ENCODE measurements at places on chromosomes 11 and 22.
A peak's percentile ranks its signal among the peaks of the same experiment; 100 is the strongest.

GRCh38 chr11:36380296-36381014, 84.4 kb downstream of the PRR5L start:
- DNase-seq: no peak

GRCh38 chr11:61545921-61546320, 35.0 kb downstream of the SYT7 start:
- DNase-seq: no peak

- DNase-seq: peak; percentile 91
Measured at GRCh38 chr22:36331306-36331911, 56.4 kb downstream of the MYH9 start.

- peak; percentile 93 for DNase-seq
Measured at GRCh38 chr22:36329254-36330078, 58.3 kb downstream of the MYH9 start.

GRCh38 chr22:21712751-21713427, 22.7 kb downstream of the YPEL1 start:
- DNase-seq: peak; percentile 39

- no peak for DNase-seq
Measured at GRCh38 chr22:17829695-17830042, 55.4 kb upstream of the BID start.

DNA sequence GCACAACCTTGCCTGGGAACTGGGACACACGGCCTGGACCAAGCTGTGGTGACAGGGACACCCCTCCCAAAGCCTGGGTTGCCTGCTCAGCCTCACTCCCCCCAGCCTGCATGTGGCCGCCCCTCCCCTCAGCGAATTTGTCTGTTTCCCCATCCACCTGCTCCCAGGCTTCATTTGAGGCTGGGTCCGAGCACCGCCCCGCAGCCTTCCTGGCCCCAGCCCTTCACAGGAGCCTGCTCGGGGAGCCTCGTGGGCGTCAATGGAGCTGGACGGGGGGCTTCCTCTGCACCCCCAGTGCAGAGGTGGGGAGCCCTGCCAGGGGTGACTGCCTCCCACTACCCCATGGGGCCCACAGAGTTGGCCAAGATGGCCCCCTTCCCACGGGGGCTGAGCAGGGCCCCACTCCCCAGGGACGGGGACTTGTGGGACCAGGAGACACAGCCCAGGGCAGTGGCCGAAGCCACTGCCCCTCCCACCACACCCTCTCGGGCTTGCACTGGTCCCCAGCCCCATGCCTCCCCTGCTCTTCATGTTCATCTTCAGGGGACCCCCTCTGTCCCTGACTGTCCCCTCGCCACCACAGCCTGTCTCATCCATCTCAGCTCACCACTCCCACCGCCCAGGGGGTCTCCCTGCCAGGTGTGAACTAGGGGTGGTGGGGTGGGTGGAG, 91.7 kb downstream of the WNT7B start:
- DNase-seq: no peak

- no peak for DNase-seq
Measured at GRCh38 chr11:108624196-108624925, 30.8 kb upstream of the EXPH5 start.

- DNase-seq: no peak
Measured at GRCh38 chr11:96229354-96229977, 113.5 kb downstream of the MAML2 start.

- DNase-seq: no peak
Measured at GRCh38 chr22:22213231-22213630, 31.4 kb upstream of the VPREB1 start.

DNA sequence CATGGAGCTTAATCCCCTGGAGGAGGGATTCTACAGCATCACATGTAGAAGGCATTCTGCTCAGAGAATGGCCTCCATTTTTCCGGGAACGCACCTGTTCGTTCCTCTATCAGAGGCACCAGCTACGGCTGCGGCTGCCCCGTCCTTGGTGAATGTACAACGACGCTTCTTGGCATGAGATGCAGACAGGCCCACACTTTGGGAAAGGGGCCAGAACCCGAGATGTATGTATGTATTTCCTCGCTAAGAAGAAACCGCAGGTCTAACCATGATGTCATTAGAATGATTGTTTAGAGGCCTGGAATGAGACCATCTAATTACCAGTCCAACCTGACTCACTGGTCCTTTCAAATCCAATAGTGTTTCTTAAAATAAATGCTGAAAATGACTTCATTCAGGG, 1293.4 kb downstream of the TBC1D22A start:
- DNase-seq: no peak

- no peak for DNase-seq
Measured at GRCh38 chr22:21779444-21779843, 43.9 kb upstream of the YPEL1 start.

GRCh38 chr11:83158357-83158786, 1.4 kb downstream of the PCF11 start:
- DNase-seq: no peak

- DNase-seq: peak; percentile 69
Measured at GRCh38 chr11:12963792-12964536, 45.2 kb upstream of the RASSF10 start.

DNA sequence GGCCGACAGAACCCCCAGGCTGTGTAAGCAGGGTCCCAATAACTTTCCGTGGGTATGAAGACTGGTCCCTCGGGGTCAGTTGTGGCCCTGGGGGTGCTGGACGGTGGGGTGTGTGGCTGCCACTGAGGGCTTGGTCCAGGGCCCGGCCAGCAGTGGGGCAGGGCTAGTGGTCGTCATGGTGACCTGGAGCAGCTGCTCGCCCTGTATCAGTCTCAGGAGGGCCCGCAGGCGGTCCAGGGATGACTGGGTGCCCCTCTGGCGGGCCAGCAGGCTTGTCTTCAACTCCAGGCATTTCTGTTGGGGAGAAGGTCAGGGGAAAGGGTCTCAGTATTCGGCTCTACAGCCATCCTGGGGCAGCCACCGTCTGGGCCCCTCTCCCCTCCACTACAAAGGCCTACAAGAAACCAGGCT, 126.8 kb downstream of the PHF21B start:
- no peak for DNase-seq

- DNase-seq: peak; percentile 77
Measured at GRCh38 chr22:29478326-29479276, 1.4 kb upstream of the NEFH start.

GRCh38 chr11:46918788-46919513, 601 bp upstream of the LRP4 start:
- no peak for DNase-seq

DNA sequence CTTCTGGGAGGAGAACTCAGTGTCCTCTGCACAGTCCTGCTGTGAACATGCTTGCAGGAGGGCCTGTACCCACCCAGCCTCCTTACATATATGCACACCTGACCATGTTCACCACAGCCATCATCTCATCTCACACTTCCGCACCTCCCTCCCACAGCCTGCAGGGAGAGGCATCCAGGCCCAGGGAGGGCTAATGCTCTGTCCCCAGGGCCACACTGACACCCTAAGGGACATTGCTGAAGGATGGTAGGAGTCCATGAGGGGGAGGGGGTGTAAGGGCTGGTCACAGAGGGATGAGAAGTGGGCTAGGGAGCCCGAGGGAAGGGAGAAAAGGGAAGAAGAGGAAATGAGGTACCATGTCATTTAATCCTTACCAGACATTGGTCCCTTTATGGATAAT, 4.4 kb upstream of the KCNC1 start:
- no peak for DNase-seq

GRCh38 chr22:33803371-33804282, 116.6 kb downstream of the LARGE1 start:
- no peak for DNase-seq

DNA sequence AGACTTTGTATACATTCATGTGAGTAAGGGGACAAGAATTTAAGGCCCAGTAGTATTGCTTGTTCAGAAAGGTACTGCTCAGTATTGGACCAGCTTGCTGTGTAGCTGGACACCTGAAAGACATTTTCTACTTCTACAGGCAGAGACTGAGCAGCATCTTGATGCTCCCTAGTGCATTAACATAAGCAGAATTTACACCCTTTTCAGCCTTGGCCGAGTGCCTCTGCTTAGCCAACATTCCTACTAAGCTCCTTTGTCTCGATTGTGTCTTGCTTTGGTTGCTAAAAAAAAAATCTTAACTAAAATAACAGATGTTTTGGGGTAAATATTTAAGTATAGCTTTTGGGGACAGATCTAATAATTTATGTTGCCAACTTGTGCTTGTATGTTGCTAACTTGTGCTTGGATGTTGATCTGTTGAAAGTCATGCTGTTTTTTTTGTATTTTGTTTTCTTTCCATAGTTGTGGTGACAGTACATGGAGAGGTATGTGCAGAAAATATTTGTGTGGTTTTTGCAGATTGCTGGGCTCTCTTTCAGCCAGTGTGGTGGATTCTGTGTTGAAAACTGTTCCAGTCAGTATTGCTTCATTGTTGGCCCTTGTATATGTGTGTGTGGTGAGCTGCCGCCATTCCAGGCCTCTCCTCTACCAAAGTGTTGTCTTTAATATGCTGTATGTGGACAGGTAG, 3.7 kb downstream of the PTS start:
- DNase-seq: no peak

- DNase-seq: no peak
Measured at GRCh38 chr11:64107303-64107702, 58.6 kb downstream of the MACROD1 start.

DNA sequence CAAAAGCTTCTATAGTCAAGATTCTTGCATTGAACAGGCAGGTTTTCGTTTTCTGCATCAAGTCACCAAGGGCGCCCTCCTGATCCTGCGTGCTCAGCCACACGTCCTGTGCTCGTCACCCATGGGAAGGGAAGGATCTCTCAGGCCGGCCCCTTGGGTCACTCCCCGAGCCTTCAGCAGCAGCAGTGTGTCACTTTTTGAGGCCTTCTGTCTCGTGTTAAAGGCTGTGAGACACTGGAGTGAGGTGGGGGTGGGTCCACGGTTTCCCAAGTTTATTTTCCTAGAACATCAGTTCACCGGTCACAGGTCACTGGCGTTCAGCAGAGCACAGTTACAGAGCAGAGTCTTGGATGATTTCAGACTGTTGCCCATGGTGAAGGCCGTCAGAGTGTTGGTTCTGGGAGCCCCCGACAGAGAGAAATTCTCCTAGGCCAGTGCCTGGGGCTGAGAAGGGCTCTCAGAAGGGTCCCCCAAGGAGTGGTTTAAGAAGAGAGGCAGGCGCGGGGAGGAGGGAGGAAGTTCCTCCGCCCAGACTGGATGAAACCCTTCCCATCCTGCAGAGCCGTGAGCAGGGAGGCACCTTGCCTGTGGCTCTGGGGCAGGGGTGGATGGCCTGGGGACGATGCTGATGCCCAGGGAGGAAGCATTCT, 13.5 kb upstream of the ADORA2A start:
- no peak for DNase-seq

- DNase-seq: no peak
Measured at GRCh38 chr11:45158891-45159605, 12.6 kb downstream of the PRDM11 start.

GRCh38 chr22:43919106-43919973, 4.3 kb upstream of the PNPLA3 start:
- no peak for DNase-seq

- DNase-seq: no peak
Measured at GRCh38 chr11:57330029-57330428, 5.3 kb upstream of the TNKS1BP1 start.

- no peak for DNase-seq
Measured at GRCh38 chr11:69333149-69333710, 39.3 kb downstream of the MYEOV start.

DNA sequence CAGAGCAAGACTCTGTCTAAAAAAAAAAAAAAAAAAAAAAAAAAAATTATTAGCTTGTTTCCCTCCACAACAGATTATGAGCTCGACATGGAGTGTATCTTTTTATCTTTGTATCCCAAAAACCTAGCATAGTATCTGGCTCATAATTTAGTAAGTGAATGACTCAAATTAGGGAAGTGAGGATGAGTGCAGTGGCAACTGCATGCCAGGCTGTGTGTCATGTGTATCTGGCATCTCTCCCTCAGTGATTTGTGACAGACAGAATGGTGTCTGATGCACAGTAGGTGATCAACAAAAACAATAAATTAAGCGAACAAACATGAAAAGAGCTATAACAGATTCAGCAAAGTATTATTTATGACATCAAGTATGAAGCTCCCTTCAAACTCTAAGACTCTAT, 7.2 kb downstream of the STK33 start:
- no peak for DNase-seq

- no peak for DNase-seq
Measured at GRCh38 chr11:90747057-90747456, 524.2 kb upstream of the CHORDC1 start.

DNA sequence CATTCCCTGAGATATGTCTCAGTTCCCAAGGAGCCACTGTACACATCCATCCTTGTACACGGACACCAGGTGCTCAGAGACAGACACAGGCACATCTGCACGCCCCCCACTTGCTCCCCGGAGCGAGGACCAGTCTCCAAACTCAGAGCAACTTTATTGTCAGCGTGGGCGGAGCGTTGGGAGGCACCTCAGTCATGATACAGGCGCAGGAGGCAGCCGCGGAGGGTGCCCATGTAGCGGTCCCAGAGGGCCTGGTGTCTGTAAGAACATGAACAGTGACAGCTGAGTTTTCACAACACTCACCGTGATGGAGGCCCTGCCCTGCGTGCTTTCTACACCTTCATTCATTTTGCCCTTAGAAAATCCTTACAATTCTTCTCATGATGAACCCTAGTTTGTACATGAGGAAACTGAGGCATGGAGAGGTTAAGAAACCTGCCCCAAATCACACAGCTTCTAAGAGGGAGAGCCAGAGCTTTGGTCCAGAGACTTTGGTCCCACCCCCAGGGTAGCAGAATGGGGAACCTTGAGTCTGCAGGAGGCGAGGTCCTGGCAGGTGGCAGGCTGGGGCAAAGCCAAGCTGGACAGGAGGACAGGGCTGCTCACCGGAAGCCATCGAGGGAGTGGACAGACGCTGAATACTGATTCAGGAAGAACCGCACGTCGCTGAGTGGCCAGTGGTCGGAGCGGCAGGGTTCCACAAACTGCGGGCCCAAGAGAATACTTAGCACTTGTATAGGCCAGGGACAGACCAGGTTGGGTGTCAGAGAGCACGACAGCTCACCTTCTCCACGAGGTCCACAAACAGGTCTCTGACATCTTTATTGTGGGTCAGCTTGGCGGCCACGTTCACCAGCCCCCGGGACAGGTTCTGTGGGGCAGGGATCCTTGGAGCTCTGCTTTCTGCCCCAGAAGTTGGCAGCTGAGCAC, 4.2 kb downstream of the FIBP start:
- no peak for DNase-seq

DNA sequence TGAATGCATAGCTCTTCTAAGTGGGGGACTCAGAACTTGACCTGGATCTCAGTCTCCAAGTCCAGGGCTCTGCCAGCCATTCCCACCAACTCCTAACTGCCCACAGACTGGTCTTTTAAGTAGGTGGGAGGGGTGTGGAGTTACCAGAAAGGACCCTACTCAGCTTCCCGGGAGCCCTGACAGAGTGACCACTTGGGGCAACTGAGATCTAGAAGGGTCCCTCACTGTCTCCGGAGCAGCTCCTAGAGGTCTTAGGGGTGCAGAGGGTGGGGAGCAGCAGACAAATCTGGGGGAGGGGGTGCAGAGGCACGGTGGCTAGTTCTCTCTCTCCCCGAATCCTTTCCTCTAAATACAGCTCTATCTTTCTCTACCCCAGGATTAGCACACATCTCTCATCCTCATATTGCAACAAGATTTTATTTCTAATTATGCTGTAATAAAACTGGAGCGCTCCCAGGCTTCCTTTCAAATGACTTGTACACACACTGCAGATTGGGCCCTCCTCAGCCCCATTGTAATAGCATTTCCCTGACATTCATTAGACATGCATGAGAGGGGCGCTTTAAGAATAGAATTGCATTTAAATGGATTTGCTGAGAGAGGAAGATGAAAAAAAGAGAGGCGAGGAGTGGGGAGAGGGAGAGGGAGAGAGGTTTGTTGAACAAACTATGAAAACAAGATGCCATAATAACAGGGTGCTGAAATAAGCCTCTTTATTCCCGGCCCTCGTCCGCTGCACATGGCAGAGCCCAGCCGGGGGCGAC, 219.0 kb downstream of the CEP164 start:
- DNase-seq: no peak

- DNase-seq: no peak
Measured at GRCh38 chr22:33850193-33850592, 70.1 kb downstream of the LARGE1 start.
